ENCODE measurements at places on chromosomes 11 and 22.
A peak's percentile ranks its signal among the peaks of the same experiment; 100 is the strongest.

- peak; percentile 67 for DNase-seq
These were observed 2.2 kb upstream of the VPS11 start for GRCh38 chr11:119065369-119065768.

DNA sequence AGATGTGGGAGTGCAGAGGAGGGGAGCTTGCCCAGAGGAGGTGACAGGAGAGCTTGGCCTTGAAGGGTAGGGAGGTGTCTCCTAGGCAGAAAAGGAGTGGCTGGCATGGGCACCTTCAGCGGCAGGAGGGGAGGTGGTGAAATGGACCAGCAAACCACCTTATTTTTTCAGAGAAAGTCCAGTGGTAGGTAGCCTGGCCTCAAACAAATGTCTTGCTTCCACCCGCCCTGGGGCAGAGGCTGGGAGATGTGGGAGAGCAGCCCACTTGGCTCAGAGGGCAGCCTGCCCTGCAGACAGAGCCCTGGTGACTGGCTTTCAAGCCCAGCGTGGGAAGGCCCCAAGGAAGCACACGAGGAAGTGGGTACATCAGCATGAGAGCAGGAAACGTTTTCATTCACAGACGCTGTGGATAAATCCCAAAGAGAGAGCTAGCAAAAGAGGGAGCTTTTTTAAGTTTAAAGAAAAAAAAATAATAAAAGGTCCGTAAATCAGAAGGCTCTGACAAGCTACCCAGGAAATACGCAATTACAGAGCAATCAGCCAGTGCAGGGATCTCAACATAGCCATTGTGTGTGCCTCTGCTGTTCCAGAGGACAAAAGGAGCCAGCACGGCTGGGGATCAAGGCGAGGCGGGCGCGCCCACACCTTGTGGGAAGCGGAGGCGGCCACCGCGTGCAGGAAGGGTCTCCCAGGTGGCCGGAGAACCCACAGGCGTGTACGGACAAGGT is 238.7 kb upstream of the PLET1 start:
- DNase-seq = no peak

- DNase-seq = no peak
These were observed 46.3 kb downstream of the PGR start for GRCh38 chr11:101083335-101083734.

- DNase-seq = no peak
These were observed 50.4 kb downstream of the TCP11L1 start for GRCh38 chr11:33089776-33090175.

- peak; percentile 81 for DNase-seq
These were observed at the start of gene RTN4RL2 for GRCh38 chr11:57460022-57460757. Gene RTN4RL2 (plus strand): TSS chr11:57460528. CDS start chr11:57460866, 338 bp downstream.

GRCh38 chr11:86955361-86956120 is at the start of gene FZD4:
Gene FZD4 (minus strand): TSS chr11:86955395. CDS start chr11:86955085, 310 bp downstream.
- peak; percentile 69 for DNase-seq

DNA sequence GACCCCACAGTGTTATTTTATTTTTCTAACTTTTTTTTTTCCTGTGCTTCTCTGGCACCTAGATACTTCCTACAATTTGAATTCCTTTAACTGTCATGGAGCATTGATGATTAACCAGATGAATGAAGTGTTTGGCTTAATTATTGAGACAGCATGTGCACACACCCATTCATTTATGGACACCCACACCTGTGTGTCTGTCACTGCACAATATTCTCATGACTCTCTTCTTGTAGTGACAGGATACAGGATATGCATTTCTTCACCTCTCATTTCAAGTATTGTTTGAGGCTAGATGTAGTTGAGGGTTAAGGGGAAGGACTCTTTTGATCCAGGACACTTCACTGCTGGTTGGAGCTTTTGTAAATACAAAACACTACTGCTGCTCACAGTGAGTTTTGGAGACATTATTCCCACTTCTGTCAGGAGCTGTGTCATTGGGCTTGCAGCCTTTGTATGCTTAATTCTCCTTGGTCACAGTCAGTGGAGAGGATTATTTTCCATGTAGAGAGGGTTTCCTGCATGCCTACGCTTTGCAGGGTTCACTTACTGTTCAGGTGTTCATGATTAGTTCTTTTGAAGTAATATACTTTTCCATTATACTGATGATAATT is 33.5 kb downstream of the SPECC1L start:
- DNase-seq = no peak

GRCh38 chr11:12066799-12067508 is 43.4 kb upstream of the MICAL2 start:
- DNase-seq = no peak

DNA sequence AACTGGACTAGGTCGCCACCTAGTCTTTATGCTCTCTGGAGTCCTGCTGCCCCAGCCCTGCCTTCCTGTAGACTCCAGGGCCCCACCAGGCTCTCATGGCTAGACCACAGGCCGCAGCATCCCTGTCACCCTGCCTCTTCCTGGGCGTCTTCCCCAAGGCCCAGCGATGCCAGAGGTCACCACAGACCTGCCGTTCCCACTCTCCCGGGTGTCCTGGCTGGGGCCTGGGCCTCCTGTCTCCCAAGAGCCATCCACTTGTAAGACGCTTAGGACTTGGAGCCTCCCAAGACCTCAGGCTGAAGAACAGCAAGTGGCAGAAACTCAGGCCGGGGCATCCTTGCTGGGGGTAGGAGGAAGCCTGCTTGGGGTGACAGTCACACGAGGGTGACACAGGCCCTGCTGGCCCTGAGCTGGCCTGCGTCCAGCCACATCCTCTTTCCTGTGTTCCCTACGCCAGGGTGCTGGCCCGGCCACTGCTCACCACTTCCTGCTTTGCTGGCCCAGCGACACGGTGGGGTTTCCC is 2.0 kb upstream of the TCIRG1 start:
- DNase-seq = peak; percentile 47

- DNase-seq = no peak
These were observed 40.0 kb downstream of the LINC01488 start for GRCh38 chr11:69521457-69521856.

DNA sequence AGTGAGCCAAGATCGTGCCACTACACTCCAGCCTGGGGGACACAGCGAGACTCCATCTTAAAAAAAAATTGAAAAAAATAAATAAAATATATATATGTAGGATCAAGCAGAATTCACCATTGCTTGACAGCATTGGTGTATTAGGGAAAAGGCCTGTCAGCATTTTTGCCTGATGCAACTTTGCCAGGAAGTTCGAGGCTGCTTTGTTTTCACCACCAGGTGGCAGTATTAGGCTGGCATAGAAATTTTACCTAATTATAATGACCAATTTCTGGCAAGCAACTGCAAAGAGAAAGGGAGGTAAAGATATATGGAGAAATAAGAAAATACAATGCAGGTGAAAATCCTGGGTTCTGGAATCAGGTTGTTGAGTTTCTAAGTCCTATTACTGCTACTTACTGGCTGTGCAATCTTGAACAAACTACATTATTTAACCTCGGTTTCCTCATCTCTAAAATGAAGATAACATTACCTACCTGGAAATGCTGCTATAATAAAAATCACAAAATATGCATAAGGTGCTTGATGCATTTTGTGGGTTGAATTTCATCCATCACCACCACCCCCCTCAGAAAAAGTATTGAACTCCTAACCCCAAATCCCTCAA is 24.7 kb downstream of the LAYN start:
- peak; percentile 76 for DNase-seq

DNA sequence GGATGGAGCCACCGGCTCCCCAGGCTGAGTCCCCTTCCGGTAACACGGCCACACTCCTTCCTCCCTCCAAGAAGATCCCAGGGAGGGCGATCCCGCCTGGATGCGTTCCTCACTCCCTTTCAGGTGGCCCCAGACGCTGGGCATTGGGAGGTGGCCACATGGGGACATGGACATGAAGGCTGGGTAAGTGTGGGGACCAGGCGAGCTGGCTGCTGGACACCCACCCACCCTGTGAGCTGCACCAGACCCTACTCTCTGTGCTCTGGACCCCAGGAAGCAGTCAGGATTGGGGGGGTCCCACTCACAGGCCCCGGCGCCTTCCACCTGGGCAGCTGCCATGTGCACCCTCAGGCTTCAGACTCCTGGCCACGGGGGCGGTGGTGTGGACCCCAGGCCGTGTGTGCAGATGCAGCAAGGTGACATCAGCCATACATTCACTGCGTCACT is 932.8 kb downstream of the BRD1 start:
- DNase-seq = no peak

GRCh38 chr22:25764270-25765015 is 22.5 kb downstream of the MYO18B start:
- DNase-seq = peak; percentile 31

GRCh38 chr11:122633219-122633829 is 22.2 kb upstream of the UBASH3B start:
- DNase-seq = peak; percentile 17

DNA sequence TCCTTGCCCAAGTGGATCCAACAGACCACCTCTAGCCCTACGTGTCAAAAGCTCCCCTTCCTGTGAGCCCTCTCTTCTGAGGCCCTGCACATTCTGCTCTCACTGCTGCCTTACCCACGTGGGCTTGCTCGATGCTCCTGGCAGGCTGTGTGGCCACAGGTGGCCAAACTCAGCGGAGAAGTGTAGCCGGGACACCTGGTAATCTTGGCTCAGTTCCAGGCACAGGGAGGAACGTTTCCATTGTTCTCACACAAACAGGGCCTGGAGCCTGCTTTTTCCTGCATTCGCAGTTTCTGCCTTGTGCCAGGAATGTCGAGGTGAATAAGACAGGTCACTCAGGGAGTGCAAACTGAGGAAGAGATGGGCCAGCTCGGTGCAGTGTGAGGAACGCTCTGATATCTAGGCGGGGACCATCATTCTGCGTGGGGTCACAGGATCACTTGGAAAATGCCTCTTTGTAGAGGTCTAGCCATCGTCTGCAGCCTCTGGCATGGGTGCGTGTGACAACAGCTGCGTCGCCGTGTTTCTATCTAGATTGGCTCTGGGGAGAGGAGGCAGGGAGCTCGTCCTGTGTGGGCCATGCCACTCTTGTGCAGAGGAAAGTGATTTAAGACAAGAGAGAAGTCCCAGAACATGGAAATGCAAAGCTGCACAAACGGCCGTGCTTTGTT is 127.6 kb upstream of the PARVA start:
- no peak for DNase-seq

DNA sequence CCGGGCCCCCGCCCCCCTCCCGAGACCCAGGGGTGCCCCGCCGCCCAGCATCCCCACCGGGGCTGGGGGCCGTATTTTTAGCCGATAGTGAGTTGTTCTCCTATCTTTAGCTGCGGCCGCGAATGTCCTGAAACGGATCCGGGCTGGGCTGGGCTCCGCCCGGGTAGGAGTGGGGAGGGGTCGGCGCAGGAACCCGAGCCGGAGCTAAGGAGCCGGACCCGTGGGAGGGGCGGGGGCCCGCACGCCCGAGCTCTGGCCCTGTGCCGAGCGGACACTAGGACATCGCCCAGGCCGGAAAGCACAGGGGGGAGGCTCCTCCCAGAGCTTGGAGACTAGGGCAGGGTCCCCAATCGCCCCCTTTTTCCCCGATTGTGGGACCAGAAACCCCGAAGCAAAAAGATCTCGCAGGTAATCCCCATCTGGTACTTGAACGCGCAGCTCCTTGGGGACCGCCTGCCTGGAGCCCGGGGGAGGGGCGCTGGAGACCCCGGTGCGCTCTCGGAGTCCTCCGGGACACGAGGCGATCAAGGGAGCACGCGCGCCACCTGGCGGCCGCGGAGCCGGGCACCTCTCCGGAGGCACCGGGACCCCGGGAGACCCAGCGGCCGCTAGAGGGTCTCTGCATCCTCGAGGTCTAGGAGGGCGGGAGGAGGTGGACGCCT is 669 bp downstream of the CDC42EP2 start:
- peak; percentile 91 for DNase-seq

- DNase-seq = peak; percentile 68
These were observed 15.9 kb downstream of the CRELD2 start for GRCh38 chr22:49934160-49934890.

DNA sequence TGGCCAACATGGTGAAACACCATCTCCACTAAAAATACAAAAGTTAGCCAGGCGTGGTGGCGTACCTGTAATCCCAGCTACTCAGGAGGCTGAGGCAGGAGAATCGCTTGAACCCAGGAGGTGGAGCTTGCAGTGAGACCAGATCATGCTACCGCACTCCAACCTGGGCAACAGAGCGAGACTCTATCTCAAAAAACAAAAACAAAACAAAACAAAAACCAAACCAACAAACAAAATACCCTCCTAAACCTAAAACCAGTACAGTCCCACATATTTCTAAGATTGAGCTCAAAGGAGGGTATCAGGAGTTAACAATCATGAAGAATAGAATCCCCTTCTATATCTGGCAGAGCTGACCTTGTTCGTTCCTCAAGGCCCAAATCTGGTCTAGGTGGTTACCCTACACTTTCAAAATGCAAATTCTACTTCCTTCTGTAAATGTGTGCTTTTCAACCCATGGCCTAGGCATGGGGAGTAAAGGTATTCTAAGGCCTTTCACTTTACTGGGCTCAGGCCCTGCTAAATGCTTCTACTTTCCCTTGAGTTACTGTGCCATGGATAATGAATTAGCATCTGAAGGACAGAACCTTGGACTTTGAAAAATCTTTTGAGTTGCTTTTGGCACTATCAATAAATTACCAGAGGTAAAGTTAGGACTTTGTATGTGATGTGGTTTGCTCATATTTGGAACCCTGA is 10.4 kb upstream of the PPP2R1B start:
- no peak for DNase-seq

DNA sequence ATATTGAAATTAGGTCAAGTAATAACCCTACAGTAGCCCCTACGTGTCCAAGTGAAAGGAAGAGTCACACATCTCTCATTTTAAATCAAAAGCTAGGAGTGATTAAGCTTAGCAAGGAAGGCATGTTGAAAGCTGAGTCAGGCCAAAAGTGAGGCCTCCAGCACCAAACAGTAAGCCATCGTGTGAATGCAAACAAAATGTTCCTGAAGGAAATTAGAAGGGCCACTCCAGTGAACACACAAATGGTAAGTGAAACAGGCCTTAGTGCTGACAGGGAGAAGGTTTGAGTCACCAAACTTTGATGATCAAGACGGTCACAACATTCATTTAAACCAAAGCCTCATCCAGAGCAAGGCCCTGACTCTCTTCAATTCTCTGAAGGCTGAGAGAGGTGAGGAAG is 127.2 kb downstream of the SHANK2 start:
- DNase-seq = no peak

DNA sequence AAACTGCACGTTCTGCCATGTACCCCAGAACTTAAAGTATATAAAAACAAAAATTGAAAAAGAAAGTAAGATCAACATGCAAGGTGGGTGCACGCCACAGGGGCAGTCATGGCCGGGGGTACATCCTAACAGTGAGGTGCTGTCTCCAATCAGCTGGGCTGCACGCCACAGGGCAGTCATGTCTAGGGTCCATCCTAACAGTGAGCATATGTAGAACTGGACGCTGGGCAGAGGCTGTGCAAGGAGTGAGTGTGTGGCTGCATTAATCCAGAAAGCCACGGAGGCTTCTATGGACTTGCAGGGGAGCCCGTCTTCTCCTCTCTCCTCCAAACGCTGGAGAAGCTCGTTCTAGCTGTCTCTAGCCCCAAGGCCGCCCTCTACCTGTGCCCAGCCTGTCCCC is 1105.0 kb downstream of the BRD1 start:
- no peak for DNase-seq

GRCh38 chr11:20327377-20327935 is 36.1 kb upstream of the HTATIP2 start:
- no peak for DNase-seq

DNA sequence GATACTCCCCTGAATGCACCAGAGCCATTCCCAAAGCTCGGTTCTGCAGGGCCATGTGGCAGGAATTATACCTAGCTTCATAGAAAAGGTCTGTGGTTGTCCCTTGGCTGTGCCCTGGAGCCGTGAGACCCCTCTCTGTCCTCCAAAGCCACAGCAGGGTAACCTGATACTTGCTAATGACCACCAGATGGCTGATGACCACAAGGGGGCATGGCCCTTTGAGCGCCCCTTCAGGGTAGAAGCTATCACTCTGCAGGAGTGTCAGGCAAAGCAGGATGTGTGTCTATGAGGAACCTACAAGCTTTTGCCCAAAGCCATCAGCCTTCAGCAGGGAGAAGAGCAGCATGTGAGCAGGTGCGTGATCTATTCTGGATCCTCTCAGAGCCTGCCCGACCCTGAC is 95.3 kb downstream of the NTM start:
- DNase-seq = no peak
